ENCODE measurements at places on chromosomes 1 and 21.

DNA sequence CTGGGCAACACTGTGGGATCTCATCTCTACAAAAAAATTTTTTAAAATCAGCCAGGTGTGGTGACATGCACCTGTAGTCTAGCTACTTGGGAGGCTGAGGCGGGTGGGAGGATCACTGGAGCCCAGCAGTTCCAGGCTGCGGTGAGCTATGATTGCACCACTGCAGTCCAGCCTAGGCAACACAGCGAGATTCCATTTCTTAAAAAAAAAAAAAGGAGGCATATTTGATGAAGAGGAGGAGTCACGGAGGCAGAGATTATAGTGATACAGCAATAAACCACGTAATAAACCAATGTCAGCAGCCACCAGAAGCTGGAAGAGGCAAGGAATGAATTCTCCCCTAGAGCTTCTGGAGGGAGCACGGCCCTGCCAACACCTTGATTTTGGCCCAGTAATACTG is 4.0 kb downstream of the LIX1L start:
- DNase-seq, result no peak

DNA sequence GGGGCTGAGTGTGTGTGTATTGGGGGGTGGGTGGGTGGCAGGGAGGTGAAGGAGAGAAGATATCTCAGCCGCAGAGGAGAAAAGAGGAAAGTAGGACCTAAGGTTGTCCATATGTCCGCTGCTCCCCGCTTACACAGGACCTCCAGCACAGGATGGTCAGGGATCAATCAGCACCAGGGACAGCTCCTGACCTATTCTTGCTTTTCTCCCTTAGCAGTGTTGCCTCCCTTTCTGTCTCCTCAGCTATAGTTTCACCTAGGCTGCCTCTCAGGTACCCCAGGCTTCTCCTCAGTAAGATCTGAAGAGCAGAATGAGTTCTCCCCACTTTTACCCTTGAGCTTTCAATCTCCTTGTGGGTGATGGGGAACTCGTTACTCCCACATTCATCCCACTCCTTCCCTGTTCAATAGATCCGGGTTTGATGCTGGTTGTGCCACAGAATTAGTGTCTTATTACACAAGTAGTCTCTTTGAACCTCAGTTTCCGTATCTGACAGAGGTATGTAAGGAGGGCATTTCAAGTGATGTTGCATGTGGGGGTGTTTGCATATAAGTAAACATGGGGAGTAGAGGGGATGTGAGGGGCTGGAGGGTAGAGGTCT is 1.4 kb upstream of the DPH2 start:
- DNase-seq, result no peak

DNA sequence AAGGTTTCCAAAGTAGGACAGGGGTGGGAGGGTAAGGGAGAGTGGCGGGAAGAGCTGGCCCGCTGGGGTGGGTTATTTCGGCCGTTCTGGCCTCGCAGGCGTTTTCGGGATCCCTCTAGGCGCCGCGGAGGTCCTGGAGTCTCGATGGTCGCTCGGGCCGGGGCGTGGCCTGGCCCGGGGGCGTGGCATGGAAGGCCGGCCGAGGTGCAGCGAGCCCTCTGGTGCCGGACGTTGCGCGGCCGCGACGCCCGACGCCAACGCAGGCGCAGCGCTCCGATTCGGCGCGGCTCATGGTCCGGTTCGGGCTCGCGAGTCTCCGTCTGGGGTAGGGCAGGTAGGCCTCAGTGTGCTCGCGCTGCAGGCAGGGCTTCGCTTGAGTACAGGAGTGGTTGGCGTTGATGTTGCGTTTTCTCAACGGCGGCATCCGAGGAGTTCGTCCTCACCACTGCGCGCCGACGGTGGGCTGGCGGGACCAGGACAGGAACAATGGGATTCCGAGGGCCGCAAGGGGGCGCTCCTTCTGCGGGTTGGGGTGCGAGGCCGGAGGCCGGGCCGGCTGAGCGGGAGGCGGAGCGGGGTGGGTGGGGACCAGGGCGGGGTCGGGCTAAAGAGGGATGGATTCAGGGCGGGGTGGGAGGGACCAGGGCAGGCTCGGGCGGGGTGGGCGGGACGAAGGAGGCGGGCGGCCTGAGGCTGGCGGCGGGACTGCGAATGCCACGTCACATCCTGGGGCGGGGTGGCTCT is at the start of gene PGBD2:
Gene PGBD2, plus strand, starts transcription at position 227 of the 744 bp plus-strand sequence. CDS start 7,628 bp downstream, outside the sequence.
- DNase-seq, result peak; percentile 93

DNA sequence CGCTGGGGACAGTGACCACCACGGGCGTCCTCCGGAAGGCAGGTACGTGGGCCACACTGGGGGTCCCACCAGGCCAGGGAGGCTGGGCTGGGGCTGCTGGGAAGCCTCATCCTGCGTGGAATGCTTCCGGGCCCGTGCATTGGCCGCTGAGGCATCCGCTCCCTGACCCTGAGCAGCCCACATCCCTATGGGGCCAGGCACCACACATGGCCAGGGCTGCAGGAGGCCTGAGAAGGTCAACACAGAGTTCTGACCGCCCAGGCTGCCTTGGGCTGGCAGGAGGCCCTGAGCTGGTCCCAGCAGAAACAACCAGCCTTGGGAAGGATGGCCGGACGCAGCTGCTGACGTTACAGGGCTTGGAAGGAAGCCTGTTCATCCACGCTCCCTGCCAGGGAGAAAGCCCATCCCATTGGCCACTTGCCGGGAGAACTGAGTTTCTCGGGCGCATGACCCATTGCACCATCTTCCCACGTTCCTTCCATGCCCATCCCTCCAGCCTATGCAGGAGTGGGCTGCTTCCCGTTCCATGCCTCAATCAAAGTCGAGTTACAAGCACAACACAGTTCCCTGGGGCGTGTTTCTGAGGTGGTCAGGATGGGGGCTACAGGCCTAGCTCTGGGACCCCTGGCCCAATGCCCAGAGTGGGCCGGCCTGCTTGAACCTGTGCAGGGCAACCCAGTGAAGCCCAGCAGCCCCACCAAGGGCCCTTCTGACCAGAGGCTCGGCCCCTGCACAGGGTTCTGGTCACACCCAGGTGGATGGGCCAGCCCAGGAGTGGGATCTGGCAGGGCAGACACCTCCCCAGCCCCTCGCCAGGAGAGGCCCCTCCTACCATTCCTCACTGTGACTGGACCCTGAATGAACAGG is 31.7 kb downstream of the TRIM11 start:
- DNase-seq, result no peak

GRCh38 chr1:45526135-45526644 is 4.5 kb upstream of the PRDX1 start:
- no peak for DNase-seq

DNA sequence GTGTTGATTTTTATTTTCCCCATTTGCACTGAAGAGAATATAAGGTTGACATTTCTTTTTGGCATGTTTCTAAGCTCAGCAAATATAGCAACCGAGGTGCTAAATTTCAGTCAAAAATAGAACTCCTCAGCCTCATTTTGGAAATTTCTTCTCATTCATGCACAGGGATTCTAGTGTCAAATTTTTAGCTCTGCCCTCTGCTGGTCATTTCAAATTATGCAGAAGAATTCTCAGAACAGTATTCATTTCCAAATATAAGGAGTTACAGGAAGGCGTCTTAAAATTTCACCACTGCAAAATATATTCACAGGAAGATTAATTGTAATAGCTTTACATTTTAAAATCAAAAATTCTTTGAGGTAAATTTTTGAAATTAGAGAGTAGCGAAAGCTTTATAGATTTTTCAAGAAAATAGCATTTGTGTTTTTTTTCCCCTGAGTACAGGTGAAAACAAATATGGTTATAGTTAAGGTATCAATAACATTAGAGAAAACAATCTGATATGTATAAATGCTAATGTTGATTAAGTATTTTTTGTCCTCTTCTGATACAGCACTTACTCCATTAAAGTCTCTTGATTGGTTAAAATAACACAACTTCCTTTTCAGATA is 57.9 kb downstream of the FMN2 start:
- peak; percentile 47 for DNase-seq

- DNase-seq, result no peak
These were observed 371.9 kb downstream of the TTLL7 start for GRCh38 chr1:83627045-83627444.

DNA sequence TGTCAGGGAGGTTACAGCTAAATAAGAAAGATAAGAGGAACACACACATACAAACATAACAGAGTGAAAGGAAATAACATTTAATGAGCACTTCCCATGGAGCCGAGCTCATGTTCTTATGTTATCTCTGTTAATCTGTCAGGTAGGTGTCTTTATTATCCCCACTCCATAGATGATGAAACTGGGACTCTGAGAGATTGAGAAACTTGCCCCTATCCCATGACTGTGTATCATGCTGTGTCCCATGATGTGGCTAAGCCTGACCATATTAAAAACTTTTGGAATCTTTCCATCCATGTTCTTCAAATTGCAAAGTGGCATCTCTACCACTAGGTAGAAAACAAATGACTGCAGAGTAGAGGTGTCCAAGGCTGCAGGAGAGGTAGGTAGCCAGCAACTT is 285.2 kb upstream of the SGIP1 start:
- DNase-seq, result no peak

DNA sequence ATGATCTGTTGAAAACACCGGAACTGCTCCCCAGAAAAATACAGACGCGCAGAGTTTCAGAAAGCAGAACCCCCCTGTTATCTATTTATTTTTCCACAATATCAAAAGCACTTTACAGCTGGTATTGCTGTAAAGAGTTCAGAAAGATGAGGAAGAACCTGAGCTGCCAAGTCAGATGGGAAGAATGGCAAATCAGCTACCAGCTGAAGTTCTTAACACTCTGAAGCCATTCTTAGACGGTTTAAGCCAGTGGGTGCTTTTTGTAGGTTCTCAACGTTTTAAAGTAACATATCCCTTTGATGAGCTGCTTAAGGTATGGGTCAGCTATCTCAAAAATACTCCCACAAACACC is 714 bp upstream of the AKIRIN1 start:
- no peak for DNase-seq

- DNase-seq, result peak; percentile 58
These were observed 6.9 kb upstream of the DNAH14 start for GRCh38 chr1:224922404-224923164.

DNA sequence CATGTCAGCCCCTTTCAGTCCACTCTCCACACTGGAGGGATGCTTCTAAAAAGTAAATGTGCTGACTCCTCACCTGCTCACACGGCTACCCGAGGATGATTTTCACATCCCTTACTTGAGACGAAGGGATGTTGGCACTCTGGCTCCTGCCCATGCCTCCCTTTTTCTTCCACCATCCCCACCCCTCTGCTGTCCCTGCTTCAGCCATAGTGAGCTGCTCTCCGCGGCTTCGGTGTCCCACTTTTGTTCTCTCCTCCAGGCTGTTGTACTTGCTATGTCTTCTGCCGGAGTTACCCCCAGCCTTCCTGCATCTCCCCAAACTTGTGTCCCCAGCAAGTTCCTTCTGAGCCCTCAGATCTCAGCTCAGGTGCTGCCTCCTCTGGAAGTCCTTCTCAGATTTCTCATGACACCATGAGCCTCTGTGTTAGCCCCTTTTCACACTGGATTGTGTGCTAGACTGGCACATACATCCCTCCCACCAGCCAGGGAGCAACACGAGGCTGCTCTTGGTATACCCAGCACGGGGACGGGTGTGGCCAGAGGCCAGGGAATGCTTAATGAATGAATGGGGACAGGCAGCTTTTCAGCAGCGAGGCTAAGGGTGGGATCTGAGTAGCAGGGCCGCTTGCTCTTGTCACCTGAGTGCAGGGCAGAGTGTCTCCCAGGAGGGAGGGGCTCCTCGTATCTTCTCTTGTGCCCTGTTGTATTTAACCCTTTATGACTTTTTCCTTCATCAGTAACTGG is 1.3 kb downstream of the ACOT11 start:
- no peak for DNase-seq

GRCh38 chr1:223515421-223515820 is 122.2 kb downstream of the CCDC185 start:
- DNase-seq, result no peak

GRCh38 chr1:17599291-17599953 is 59.9 kb downstream of the ARHGEF10L start:
- no peak for DNase-seq

- DNase-seq, result no peak
These were observed 8.9 kb upstream of the PRDM16 start for GRCh38 chr1:3060127-3060526.

- DNase-seq, result no peak
These were observed 164.2 kb downstream of the PPIAL4G start for GRCh38 chr1:148318904-148319242.

DNA sequence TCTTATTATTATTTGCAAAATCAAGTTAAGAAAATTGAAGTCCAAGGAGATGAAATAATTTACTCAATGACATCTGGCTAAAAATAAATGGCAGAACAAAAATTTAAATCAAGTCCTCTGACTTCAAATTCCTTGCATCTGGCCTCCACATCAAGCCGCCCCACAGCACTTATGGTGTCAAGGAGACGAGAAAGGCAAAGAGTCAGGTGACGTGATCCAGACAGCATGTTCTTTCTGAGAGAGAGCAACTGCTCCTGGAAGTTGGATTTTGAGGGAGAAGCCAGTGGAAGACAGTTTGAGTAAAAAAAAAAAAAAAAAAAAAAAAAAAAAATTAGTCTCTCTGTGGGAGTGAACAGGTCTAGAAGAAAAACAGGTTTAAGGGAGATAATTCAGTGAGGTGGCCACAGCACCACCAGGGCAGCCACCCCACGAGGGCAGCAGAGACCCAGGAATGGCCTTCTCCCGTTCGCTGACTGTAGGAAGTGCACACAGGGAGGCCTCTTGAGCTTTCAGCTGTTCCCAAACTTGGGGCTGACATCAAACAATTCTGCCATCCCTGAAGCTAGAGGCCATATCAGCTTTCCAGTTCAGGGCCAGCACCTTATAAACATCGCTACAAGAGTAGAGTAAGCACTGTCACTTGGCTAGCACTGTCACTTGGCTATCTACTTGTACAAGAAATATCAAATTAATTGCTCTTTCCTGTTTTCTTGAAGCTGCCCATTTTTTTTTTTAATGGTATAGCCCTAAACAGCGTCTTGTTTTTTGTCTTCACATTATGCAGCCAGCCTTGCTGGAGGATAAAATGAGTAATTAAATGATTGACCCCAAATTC is 7.8 kb downstream of the C1orf162 start:
- DNase-seq, result peak; percentile 45

GRCh38 chr1:87435484-87435883 is 106.8 kb downstream of the LMO4 start:
- DNase-seq, result no peak

GRCh38 chr1:151905070-151905442 is 4.3 kb downstream of the THEM4 start:
- DNase-seq, result no peak

DNA sequence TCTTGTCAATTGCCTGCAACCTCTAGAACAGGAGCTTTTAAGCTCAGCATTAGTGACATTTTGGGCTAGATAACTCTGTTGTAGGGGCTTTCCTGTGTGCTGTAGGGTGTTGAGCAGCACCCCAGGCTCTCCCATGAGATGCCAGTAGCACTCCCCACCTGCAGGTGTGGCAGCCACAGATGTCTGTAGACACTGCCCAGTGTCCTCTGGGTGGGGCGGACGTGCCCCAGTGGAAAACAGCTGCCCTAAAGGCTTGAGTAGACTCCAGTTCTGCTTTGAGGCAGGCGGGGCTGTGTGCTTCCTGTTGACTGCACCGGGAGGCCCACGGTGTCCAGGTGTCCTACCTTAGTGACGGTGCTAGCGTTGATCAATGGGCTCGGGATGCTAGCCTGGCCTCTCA is 16.9 kb upstream of the PWP2 start:
- DNase-seq, result no peak

DNA sequence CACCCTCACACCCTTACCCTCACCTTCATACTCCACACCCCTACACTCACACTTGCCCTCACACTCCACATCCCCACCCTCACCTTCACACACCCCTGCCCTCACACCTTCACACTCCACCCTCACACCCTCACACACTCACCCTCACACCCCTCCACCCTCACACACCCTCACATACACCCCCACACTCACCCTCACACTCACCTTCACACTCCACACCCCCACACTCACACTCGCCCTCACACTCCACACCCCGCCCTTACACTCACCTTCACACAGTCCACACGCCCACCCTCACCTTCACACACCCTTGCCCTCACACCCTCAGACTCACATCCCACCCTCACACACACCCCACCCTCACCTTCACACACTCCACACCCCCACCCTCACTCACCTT is 43.6 kb upstream of the EDN2 start:
- no peak for DNase-seq

Measured in NCI-H1092 treated with DMSO at 0.1 percent for 48 hours (cell line).